ENCODE measurements at places on chromosomes 5 and 9.
A peak's percentile ranks its signal among the peaks of the same experiment; 100 is the strongest.

- no peak for DNase-seq
Observed at GRCh38 chr5:124952079-124952478, 205.6 kb upstream of the ZNF608 start.

DNA sequence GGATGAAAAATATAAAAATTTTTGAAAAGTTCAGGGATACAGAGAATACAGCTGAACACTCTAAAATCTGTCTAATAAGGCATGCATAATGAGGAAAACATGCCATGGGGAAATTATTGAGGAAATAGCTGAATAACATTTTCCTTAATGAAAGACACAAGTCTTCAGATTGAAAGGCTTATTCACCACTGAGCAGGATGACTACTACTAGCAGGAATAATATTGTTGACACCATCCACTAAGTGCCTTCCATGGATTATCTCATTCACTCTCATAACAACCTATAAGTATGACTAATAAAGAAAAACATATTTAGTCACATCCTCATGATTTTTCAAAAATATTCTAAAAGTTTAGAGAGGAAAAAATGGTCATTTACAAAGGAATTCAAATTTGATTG lies 96.7 kb upstream of the FER start:
- no peak for DNase-seq

DNA sequence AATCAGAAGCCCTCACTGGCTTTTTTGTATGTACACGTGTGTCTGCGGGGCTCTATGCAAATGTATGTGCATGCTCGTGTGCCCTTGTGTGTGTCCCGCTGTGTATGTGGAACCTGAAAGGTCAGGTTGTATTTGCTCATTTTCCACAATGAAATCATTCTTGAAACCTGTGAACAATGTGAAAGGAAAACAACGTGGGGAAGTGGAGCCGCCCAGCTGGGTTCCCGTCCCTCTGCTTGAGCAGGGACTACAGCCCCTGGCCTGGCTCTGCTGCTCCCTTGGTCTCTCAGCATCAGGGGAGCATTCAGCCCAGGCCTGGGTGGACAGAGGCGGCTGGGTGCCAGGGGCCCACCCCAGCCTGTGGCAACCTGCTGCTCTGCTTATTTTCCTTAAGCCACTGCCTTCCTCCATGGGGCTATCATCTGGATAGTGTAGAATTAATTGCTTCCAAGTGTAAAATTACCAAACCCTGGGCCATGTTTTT lies 3.0 kb downstream of the ECSCR start:
- DNase-seq = no peak

DNA sequence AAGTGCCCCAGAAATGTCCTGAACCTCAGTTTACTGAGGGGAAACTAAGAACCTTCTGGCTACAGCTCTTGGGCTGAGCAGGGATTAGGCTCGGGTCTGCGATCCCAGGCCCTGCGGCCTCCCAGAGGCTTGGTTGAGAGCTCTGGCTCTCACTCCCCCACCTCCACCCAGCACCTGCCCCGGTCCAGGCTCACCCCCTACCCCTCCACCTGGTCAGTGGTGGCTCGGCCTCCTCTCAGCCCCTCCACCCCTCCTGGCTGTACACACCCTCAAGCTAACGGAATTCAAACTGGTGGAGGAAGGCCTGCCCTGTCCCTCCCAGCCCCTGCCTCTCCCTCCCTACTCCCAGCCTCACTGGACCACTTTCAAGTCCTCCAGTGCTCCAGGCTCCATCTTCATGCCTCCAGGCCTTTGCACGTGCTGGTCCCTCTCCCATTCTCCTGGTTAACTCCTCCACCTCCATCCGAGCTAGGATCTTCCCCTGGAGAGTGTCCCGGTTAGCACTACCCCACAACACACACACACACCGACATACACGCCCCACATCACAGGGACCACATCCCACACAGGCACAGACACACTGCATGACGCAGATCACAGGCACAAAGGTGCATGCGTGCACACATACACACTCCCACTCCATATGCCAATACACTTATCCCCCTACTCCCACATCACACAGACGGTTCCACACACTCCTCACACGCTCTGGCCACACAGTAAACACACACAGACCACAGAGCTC lies 130.9 kb downstream of the C9orf50 start:
- DNase-seq = peak; percentile 70

DNA sequence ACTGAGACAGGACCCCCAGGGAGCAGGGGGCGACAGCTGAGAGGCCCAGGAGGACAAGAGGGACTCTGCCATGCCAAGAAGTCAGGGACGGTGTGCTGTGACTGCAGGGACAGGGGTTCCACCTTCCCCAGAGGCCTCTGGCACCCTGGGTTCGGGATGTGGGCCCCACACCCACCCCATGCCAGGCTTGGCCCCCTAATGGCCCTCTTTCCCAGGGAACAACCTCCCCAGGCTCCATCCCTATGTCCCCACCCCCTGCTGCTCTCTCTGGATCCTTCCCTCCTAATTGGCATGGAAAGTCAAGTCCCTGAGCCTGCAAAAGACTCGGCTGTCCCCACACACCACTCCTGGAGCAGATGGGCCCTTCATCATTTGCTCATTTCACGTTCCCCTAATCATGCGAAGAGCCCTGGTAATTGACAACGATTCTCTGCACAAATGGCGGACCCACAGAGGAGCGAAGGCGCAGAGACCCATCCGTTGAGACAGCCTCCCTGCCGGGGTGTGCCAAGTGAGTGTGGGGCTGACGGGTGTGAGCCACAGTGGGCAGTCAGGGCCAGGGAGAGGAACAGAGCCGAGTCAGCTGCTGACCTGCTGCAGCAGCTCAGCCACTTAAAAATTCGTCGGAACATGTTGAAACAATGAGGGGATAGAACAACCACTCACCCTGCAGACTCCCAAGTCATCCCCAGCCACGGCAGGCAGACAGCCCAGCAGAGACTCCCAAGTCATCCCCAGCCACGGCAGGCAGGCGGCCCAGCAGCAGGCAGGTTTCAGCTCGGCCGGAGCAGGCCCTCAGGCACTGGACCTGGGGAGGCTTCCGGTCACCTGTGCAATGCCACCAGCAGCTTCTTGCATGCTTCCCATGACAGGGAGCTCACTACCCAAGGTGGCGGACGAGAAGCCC lies 109.0 kb downstream of the VAV2 start:
- DNase-seq = no peak

- DNase-seq = no peak
Observed at GRCh38 chr9:22643541-22643940, 196.9 kb downstream of the DMRTA1 start.

- DNase-seq = no peak
Observed at GRCh38 chr9:91420501-91421127, 3.0 kb downstream of the NFIL3 start.

DNA sequence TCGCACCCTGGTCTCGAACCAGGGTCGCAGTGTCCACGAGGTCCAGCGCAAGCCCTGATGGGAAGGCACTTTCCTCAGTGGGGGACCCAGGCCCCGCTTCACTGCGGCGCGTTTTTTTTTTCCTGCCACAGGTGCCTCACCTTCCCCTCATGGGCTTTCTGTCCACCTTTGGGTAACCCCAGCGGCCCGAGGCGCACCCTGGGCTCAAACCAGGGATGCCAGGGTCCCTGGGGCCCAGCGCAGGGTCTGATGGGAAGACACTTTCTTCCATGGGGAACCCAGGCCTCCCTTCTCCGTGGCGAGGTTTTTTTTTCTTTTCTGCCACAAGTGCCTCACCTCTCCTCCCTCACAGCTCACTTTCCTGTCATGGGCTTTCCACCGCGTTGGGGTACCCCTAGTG lies 1269.9 kb downstream of the FOXD4L5 start:
- DNase-seq = no peak

DNA sequence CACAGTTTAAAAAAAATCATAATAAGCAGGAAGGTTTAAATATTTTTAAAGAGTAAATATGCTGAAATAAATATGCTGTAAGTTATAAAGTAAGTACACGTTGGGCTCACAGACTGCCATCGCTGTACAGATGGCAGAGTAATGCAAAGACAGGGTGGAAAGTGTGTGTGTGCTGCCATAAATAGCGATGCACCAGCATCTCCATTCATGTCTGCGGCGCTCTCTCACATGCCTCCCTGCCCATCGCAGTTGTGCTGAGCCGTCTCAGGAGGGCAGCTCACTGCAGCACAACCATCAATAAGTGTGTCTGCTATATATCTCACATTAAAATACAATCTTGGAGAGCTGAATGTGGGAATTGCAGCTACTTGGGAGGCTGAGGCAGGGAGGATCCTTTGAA lies 14.3 kb downstream of the MOCS2 start:
- DNase-seq = no peak

GRCh38 chr9:85941622-85941940 lies 635 bp downstream of the NAA35 start:
- DNase-seq = no peak

DNA sequence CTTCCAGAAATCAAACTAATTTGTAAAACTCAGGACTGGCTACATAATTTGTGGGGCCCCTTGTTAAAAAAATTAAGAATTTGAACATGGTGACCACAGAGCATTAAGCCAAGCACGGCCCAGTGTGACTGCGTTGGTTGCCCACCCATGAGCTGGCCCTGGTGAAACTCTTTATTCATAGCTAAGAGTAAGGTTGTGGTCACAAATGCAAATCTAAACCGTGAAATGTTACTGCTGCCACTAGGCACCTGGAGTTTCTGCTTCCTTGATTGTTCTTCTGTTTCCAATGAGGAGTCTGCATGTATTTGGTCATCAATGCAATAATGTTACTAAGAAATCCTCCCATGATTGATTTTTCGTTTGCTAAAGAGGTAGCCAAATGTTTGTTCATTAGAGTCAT lies 4.2 kb downstream of the GCNT1 start:
- no peak for DNase-seq

DNA sequence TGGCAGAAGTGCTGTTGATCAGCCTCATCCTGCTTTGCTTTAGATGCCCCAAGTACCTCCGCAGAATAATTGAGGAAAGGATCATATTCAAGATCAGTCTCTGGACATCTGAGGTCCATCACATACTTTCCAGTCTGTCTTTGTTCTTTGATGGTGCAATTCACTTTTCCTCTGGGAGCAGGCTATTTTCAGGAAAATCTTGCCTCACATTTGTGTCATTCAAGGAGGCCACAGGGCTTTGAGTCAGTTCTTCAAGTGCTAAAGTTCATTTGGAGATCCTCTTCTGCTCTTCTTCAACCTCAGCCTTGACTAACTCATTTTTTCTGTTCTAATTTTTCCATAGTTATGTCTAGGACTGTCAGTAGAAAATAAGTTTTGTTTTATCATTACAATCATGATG lies 18.6 kb downstream of the EQTN start:
- no peak for DNase-seq

- peak; percentile 3 for DNase-seq
Observed at GRCh38 chr5:154829589-154830218, 20.7 kb downstream of the FAXDC2 start.

- DNase-seq = no peak
Observed at GRCh38 chr5:144549580-144549979, 378.9 kb downstream of the KCTD16 start.

DNA sequence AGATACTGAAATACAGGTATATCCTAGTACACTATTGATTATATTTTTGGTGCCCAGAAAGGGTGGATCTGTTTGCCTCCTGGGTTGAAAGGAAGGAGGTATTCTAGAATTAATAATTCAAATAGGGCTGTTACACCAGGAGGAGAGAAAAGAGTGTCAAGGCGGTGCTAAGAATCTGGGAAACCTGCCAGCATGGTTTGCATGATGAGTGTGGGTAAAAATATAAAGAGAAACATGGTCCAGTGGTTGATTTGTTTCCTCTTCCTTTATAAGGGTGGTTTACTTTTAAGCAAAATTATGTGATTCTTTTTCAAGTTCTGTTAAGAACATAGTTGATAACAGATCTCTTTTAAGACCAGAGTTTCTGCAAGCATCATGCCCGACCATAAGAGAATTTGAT lies 69.4 kb upstream of the NFIB start:
- DNase-seq = no peak

GRCh38 chr9:111271481-111272080 lies 58.4 kb downstream of the OR2K2 start:
- no peak for DNase-seq

GRCh38 chr9:18404434-18405029 lies 69.4 kb upstream of the ADAMTSL1 start:
- DNase-seq = no peak

- DNase-seq = no peak
Observed at GRCh38 chr5:180950291-180950949, 38.2 kb upstream of the BTNL3 start.

GRCh38 chr9:83526901-83527300 lies 11.3 kb downstream of the FRMD3 start:
- no peak for DNase-seq

Data from effector CD4-positive, alpha-beta T cell (primary cell).